Parietal lobe (tissue), 2 donors: ENCODE measurements at places on chromosomes 1 and 21. TPM values are rescaled to one million over a fixed set of nuclear protein-coding genes. Genes with fewer than 3 reads are reported as not detected.

Gene KRTAP26-1
- not detected for total RNA-seq

Gene CCDC190
- total RNA-seq = 0.94 TPM

Gene GCSAML
- total RNA-seq = 0.31 TPM

Gene ESRRG
- total RNA-seq = 8.1 TPM

Gene CYP4A22
- not detected for total RNA-seq

Gene C1orf185
- total RNA-seq = not detected

Gene CYP4B1
- total RNA-seq = not detected

Gene CFAP74
- total RNA-seq = 0.63 TPM

Gene S100B
- total RNA-seq = 9.4 TPM

Gene PCNT
- total RNA-seq = 58.8 TPM

Gene WDR64
- total RNA-seq = not detected

Gene SETDB1
- 78.3 TPM for total RNA-seq

Gene SMPDL3B
- total RNA-seq = not detected
